ENCODE measurements at places on chromosomes 12 and 14.

GRCh38 chr12:98359856-98360255, 155.5 kb upstream of the TMPO start:
- no peak for DNase-seq

DNA sequence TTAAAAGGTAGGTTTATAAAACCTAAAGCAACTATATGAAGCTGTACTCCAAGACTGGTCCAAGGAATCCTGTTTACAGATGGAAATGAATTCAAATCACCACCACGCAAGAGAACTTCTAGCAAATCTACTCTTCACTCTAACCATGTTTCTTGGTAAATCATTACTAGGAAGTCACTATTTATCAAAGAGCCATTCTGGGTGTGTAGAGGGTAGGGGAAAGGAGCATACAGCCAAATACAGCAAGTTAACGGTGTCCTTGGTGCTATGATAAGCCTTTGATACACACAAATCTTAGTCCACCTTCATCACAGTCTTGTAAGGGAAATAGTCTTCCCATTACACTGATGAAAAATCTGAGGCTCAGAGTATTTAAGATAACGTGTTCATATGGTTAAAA, 16.8 kb downstream of the NIN start:
- DNase-seq = no peak

DNA sequence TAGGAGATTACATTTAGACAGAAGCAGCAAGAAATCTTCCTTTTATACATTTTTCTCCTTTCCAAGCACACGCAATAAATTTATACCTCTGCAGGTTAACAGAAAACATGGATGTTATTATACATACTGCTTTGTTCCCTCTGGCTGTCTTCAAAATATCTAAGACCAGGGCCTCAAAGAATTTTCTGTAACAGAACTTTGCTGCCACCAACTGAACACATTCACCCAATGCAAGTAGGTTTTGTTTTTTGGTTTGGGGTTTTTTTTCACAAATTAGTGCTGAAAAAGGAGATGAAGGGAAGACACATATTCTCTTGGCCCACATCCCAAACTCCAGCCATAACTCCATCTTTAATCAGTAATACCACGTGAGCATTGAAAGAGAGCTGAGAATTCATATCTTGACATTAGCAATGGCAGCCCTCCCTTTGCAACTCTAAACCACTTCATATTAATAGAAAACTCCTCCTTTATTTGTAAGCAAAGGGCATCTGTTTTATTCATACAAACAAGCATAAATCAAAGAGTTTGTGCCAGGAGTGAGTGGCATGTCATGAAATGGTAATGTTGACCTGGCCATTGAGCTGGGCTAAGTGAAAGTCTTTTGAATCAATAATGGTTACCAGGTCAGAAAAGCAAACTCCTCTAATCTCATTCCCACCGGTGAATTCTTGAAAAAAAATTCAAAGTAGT, 150.8 kb upstream of the FSCB start:
- DNase-seq = no peak

DNA sequence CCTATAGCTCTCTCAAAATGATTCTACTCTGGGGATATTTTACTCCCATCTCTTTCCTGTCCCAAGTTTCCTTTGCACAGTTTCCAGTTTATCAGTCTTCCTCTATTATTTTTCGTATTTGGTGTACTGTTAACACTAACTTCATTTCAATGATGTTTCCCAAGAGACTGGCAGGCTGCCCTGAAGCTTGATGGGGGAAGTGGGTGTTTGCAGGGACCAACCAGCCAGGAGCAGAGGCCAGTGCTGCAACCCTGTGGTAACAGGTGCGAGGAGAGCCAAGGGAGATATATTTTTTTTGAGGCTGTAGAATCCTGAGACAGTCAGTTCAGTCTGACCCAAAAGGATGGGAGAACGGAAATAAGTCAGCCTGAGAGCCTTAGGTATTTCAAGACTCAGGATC, 11.8 kb upstream of the CEBPE start:
- no peak for DNase-seq

- DNase-seq = peak; percentile 20
Measured at GRCh38 chr12:39990122-39991101, 115.5 kb downstream of the SLC2A13 start.

DNA sequence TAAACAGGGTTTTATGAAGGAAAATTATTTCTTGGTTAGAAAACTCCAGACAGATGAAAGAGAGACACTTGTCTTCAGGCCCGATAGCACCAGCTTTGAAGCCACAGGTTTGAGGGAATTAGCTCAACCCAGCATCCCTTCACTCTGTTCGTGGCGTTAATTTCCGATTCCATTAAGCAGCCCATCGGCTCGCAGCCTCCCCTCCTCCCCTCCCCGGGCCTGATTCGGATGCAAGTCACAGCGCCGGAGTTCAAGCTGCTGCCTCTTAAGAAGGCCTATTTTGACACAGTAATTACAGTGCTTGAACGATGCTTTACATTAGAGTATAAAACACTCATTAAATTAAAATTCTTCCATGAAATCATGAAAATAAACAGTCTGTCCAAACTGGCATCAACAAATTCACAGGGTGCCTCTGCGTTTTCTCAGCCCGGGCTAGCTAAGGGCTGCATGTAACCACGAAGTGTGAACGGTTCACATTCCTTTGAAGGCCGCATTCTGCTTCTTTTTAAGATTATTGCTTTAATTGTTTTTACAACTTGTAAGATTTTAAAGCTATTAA, 145.8 kb downstream of the DICER1 start:
- no peak for DNase-seq

All from stimulated activated CD8-positive, alpha-beta memory T cell treated with anti-CD3 and anti-CD28 coated beads, Interleukin-15, amount 100 ng/mL, for 48 hours (primary cell).